H9 (cell line): ENCODE measurements at places on chromosomes 6 and 20. TPM values are rescaled to one million over a fixed set of nuclear protein-coding genes. Genes with fewer than 3 reads are reported as not detected.

The IER3 gene
- total RNA-seq = 42.9 and 43.5 TPM in 2 replicates

The CLIC1 gene
- 265 and 266 TPM in 2 replicates for total RNA-seq

The RCAN2 gene
- 3.0 TPM in 2 replicates for total RNA-seq

The COMMD7 gene
- total RNA-seq = 65.0 and 66.1 TPM in 2 replicates

The TENT5A gene
- 1.4 and 1.6 TPM in 2 replicates for total RNA-seq

DNA sequence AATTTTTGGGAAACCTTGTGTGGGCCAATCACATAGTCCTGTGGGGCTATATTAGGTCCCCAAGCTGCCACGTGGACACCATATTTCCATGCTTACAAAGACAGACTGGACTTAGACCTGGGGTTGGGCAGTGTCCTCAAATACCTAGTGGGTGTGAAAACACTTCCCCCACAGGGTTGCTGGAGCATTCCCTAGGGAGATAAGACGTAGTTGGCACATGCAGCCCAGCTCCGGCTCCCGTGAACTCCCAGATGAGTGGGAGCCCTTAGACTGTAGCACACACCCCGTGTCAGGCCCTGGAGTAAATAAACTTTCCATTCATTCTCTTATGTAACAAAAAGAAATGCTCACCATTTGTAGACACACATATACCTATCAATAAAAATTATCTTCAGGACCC is 14.2 kb downstream of the KCNG1 start:
- DNase-seq = no peak
- H3K27ac ChIP-seq = no peak overlapping the region
- peaks cover 20% of the 10 kb centered on the region for H3K36me3 ChIP-seq
- no peaks in the 10 kb centered on the region for H3K27me3 ChIP-seq
- no peak overlapping the region for H3K4me3 ChIP-seq

DNA sequence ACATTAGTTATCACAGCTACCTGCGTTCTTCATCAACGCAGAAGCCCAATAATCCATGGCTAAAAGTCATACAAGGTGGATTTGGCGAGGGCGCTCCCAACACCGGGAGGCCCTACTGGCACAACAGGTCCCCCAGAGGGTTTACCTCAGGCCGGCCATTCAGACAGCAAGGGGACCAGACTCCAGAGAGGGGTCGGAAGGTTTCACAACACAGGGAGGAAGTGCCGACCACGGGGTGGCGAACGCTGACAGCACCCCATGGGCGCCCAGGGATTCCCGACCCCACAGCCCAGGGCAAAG is 1515.9 kb upstream of the DEFB115 start:
- H3K27me3 ChIP-seq = no peaks in the 10 kb centered on the region
- no peak overlapping the region for H3K27ac ChIP-seq
- H3K36me3 ChIP-seq = peaks cover 14% of the 10 kb centered on the region
- DNase-seq = no peak
- no peak overlapping the region for H3K4me3 ChIP-seq

- no peak overlapping the region for H3K4me3 ChIP-seq
- DNase-seq = no peak
- no peaks in the 10 kb centered on the region for H3K4me1 ChIP-seq
- H3K36me3 ChIP-seq = no peaks in the 10 kb centered on the region; the same call in 1 of the 2 replicates
- H3K27ac ChIP-seq = no peak overlapping the region
Observed at GRCh38 chr6:143090314-143091044, 29.8 kb downstream of the AIG1 start.

- DNase-seq = no peak
- no peaks in the 10 kb centered on the region for H3K4me1 ChIP-seq
- peaks cover 10% of the 10 kb centered on the region for H3K36me3 ChIP-seq
- H3K27me3 ChIP-seq = no peaks in the 10 kb centered on the region
- no peak overlapping the region for H3K27ac ChIP-seq
- H3K4me3 ChIP-seq = no peak overlapping the region
Observed at GRCh38 chr6:163842467-163842866, 427.9 kb downstream of the QKI start.

DNA sequence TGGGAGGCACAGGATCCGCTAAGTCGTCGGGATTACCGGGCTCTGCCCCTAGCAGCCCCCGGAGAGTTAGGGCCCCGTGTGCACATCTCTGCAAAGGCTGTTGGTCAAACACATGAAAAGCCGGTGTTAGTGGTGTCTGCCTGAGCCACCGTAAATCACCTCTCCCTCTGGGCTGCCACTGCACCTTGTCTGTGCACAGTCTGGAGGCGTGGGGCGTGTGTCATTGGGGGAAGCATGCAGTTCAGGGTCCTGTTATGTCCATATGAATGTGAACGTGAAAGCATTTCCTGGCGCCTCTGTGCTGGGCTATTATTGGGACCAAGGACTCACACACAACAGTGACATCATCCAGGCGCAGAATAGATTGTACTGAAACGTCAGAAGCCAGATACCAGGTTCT is 305.6 kb downstream of the NRN1 start:
- H3K4me3 ChIP-seq = no peak overlapping the region
- no peaks in the 10 kb centered on the region for H3K27me3 ChIP-seq
- H3K4me1 ChIP-seq = no peaks in the 10 kb centered on the region
- peaks cover 1% of the 10 kb centered on the region; the same call in 2 of the 3 replicates for H3K36me3 ChIP-seq
- DNase-seq = no peak

DNA sequence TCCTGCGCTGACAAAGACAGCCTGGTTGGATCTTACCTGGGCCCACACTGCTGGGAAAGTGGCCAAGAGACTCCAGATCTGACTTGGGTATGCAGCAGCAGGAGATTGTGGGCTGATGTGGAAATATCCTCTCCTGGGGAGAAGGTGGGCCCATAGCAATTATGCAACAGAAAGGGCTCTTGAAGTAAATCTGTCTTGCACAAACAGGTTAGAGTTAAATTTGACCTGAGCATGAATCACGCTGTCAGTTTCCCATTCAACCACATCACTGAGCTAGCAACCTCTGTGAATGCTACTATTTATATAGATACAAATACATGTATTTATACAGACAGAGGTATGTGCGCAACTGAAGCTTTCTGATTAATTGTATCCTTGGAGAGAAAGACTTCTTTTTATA is 28.3 kb upstream of the PDYN start:
- no peak for DNase-seq
- no peaks in the 10 kb centered on the region for H3K36me3 ChIP-seq
- H3K4me3 ChIP-seq = no peak overlapping the region

GRCh38 chr6:136251394-136251793 is 1.3 kb upstream of the MTFR2 start:
- no peaks in the 10 kb centered on the region for H3K4me1 ChIP-seq
- peak overlapping the region; percentile 97 for H3K4me3 ChIP-seq

DNA sequence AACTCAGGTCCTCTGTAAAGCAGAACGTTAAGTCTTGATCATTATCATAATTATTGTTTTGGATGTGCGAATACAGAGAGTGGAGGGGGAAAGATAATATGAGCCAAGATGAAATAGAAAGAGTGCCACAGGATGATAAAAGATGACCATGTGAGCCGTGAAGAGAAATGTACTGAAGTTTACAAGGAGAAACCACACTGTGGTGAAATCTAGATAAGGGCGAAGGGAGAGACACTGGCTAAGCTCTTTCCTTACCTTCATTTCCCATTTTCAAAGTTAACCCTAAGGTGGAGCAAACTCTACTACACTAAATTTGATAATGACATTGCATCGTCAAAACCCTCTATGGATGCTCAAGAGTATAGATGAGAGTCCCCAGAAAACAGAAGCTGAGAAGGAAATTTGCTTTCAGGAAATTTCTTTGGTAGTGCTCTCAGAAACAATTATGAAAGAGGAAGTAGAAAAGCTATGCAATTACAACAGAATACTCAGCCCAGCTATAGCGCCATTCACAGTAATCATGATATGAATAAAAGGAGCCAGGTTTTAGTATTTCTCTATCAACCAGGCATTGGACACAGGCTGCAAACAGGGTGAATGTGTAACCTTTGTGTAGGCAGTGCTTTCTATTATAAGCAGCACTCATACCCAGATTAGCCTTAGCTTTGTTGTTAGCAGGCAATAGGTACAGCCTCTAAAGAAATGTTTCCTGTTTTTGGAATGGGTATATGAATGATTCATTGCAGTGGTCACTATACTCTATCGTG is 1080.7 kb downstream of the GRIK2 start:
- no peaks in the 10 kb centered on the region for H3K27me3 ChIP-seq
- DNase-seq = no peak
- no peak overlapping the region for H3K27ac ChIP-seq
- H3K36me3 ChIP-seq = no peaks in the 10 kb centered on the region
- H3K4me1 ChIP-seq = no peaks in the 10 kb centered on the region

DNA sequence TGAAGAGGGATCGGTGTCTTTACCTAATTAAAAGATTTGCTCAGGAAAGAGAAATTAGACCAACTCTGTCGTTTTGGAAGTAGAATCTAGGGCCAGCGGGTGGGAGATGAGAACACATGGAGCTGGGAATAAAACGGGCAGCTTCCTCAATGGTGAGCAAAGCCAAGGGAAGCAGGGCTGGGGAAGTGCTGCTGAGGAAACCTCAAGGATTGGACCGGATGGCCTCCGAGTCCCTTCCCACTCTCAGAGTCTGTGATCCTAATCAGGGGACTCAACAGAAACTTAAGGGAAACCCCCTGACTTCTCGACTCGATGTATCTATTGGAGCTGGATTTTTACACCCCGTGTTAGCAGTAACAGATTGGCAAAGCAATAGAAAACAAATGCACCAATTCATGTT is 10.8 kb downstream of the GCNT2 start:
- no peak overlapping the region for H3K27ac ChIP-seq
- H3K4me3 ChIP-seq = no peak overlapping the region
- H3K4me1 ChIP-seq = peaks cover 8% of the 10 kb centered on the region; the same call in 1 of the 2 replicates
- no peaks in the 10 kb centered on the region for H3K36me3 ChIP-seq
- no peaks in the 10 kb centered on the region for H3K27me3 ChIP-seq

GRCh38 chr6:88120635-88121034 is 45.5 kb downstream of the CNR1 start:
- no peak overlapping the region for H3K27ac ChIP-seq
- no peaks in the 10 kb centered on the region for H3K27me3 ChIP-seq
- H3K4me1 ChIP-seq = no peaks in the 10 kb centered on the region
- DNase-seq = no peak
- peaks cover 5% of the 10 kb centered on the region; the same call in 1 of the 3 replicates for H3K36me3 ChIP-seq

DNA sequence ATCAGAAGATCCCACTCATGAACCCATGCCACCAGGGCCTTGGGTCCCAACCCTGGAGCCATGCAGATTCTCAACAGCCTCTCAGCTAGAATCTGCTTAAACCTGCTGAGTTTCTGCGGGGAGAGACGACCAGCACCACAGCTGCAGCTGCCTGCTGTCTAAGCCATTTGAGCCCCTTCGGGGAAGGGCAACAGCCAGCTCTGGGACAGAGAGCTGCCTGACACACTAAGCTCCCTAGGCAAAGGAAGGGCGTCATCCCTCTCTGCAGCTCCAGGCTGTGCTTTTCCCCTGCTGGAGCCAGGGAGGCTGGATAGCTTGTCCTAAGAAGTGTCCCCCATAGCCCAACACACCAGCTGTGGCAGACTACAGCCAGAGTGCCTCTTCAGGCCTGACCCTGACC is 182.5 kb downstream of the OTOR start:
- no peak overlapping the region for H3K4me3 ChIP-seq
- H3K4me1 ChIP-seq = no peaks in the 10 kb centered on the region
- H3K27me3 ChIP-seq = no peaks in the 10 kb centered on the region
- no peak for DNase-seq

GRCh38 chr6:119511024-119511423 is 161.5 kb upstream of the MAN1A1 start:
- no peaks in the 10 kb centered on the region for H3K36me3 ChIP-seq
- no peak overlapping the region for H3K4me3 ChIP-seq
- H3K27me3 ChIP-seq = no peaks in the 10 kb centered on the region
- no peak overlapping the region for H3K27ac ChIP-seq
- H3K4me1 ChIP-seq = no peaks in the 10 kb centered on the region; the same call in 1 of the 2 replicates
- DNase-seq = no peak

GRCh38 chr6:44229376-44230033 is 6.1 kb downstream of the SLC29A1 start:
- no peak for DNase-seq
- peaks cover 67% of the 10 kb centered on the region for H3K36me3 ChIP-seq
- H3K27ac ChIP-seq = no peak overlapping the region
- no peak overlapping the region for H3K4me3 ChIP-seq

DNA sequence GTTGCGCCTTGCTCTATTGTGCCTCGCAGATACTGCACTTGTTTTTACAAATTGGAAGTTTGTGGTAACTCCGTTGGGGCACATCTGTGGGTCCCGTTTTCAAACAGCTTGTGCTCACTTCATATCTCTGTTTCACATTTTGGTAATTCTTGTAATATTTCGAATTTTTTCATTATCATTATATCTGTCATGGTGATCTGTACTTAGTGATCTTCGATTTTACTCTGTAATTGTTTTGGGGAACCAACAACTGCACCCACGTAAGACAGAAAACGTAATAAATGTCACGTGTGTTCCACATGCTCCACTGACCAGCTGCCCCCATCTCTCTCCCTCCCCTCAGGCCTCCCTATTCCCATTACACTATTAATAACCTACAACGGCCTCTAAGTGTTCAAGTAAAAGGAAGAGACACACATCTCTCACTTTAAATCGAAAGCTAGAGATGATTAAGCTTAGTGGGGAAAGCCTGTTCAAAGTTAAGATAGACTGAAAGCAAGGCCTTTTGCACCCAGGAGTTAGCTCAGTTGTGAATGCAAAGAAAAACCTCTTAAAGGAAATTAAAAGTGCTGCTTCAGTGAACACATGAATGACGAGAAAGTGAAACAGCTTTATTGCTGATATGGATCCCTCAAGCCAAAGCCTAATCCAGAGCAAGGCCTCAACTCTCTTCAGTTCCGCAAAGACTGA is 26.9 kb downstream of the TTLL2 start:
- H3K4me3 ChIP-seq = peak overlapping the region; percentile 69; the same call in 1 of the 2 replicates
- H3K27ac ChIP-seq = no peak overlapping the region
- peaks cover 6% of the 10 kb centered on the region; the same call in 1 of the 2 replicates for H3K27me3 ChIP-seq

DNA sequence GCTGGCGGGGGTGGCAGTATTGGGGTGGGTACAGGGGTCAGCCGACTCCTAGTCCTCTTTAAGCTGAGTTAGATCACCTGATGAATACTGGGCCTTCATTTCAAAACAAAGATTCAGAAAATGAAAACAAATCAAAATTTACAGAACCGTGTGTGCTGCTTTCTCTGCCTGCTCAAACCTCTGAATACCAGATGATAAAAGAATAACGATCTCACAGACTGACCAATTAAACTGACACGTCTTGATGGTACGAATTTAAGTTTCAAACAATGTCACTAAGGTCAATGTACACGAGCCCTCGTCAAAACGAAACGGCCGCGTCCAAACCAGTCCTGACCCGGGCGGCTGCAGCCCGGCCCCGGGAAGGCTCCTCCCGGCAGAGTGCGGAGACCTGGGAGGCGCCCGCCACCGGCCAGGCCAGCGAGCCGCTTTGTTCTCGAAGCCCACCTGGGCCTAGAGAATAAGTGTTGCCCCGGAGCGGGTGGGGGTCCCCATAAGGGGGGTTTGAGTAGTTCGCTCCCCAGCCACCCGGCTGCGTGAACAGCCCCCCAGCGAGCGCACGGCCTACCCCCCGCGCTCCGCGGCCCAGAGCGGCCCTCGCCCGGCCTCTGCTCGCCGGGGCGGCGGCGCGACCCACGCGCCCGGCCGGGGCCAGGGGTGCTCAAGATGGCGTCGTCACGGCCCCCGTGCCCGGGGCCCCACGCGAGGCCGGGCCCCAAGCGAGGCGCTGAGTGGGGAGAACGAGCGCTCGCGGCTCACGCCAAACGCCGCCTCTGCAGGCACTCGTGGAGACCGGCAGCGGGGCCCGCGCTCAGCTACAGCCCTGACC is 728 bp downstream of the PSMA7 start:
- no peak for DNase-seq
- peaks cover 43% of the 10 kb centered on the region for H3K36me3 ChIP-seq
- no peaks in the 10 kb centered on the region for H3K27me3 ChIP-seq
- H3K4me1 ChIP-seq = no peaks in the 10 kb centered on the region

- H3K27ac ChIP-seq = no peak overlapping the region
- no peaks in the 10 kb centered on the region for H3K27me3 ChIP-seq
- no peaks in the 10 kb centered on the region for H3K4me1 ChIP-seq
- H3K4me3 ChIP-seq = no peak overlapping the region
Observed at GRCh38 chr20:49415005-49415667, 67.3 kb downstream of the KCNB1 start.

GRCh38 chr6:20243288-20243687 is 31.0 kb upstream of the MBOAT1 start:
- no peak overlapping the region for H3K4me3 ChIP-seq
- no peaks in the 10 kb centered on the region for H3K36me3 ChIP-seq
- no peak overlapping the region for H3K27ac ChIP-seq
